ENCODE measurements at places on chromosomes 12 and 14.

GRCh38 chr12:969821-970220, 20.3 kb upstream of the RAD52 start:
- DNase-seq: no peak

DNA sequence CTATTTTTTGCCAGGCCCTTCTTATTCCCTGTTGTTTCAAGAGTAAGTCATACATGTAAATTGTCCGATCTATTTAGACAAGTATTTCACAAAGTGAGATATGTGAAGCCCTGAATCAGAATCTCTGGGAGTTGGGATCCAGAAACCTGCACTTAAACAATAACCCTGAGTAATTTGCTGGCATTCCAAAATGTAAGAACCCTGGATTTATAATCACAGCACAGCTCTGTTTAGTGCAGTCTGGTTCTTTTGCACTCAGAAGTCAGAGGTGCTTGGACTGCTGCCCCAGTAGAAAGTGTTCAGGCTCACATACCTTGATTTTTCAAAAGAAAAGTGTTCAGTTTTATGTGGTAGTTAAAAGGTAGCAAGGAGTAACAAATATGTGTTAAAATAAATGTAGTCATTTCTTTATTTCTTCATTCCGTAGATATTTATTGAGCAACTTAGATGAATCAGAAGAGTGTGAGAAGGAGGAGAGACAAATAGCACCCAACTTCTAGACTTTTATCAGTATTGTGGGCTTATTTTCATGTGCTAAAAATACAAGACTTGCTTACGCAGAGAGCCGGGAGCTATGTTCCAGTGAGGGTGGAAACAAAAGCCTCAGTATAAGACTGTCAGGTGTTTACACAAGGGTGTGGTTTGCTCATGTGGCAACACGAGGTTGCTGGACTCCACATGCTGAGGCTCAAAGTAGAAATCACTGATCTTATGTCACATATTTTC, 70.1 kb downstream of the SYNE2 start:
- DNase-seq: no peak

GRCh38 chr12:104345234-104346066, 41.9 kb downstream of the EID3 start:
- DNase-seq: no peak

GRCh38 chr12:92942905-92943304, 13.8 kb upstream of the EEA1 start:
- DNase-seq: no peak

GRCh38 chr12:15818418-15818817, 29.2 kb upstream of the EPS8 start:
- DNase-seq: no peak

GRCh38 chr14:22448905-22449599, 140.0 kb downstream of the DAD1 start:
- DNase-seq: no peak

DNA sequence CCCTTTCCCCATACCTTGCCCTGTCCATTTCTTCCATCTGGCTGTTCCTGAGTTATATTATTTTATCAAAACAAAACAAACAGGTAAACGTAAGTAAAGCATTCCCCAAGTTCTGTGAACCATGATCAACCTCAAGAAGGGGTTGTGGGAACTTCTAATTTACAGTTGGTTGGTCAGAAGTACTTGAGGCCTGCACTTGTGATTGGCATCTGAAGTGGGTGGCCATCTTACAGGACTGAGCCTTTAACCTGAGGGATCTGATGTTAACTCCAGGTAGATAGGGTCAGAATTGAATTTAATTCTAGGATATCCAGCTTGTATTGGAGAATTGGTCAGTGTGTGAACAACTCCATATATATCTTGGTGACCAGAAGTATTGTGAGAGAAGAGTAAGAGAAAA, 77.0 kb downstream of the DIO2 start:
- DNase-seq: no peak

- no peak for DNase-seq
Measured at GRCh38 chr14:52473557-52473956, 78.7 kb downstream of the TXNDC16 start.

DNA sequence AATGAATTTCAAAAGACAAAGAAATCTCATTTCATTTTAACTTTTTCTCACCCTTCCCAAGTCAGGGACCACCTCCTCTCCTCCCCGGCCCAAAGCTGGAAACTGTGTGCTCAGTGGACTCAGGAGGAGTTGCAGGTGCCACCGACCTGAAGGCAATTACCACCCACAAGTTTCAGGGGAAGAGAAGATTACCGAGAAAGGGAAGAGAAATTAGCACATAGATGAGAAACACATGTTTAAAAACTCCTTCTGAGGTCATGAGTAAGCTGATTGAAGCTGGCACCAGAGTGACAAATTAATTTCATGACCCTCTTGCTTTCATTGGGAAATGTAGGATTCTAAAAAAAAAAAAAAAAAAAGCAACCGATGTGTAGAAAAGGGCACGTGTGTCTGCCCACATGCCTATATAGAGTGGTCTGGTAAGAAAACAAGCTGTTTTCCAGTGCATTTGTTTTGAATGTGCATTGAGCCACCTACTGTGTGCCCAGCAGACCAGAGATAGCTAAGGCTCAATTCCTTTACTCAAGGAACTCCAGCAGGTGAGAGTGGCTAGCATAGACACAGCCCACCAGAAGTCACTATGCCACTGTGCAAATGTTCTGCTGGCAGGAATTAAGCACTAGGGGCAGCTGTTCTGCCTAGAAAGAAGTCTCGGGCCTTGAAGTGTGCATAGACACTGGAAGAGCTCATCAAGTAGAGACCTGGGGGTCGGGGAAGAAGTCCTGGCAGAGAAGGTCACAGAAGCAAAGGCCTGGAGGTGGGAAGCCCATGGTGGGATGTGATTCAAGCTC, 30.5 kb downstream of the DPF3 start:
- DNase-seq: no peak

GRCh38 chr12:55733021-55733555, 4.3 kb upstream of the CD63 start:
- no peak for DNase-seq

- no peak for DNase-seq
Measured at GRCh38 chr12:120489018-120489417, 6.9 kb upstream of the DYNLL1 start.

DNA sequence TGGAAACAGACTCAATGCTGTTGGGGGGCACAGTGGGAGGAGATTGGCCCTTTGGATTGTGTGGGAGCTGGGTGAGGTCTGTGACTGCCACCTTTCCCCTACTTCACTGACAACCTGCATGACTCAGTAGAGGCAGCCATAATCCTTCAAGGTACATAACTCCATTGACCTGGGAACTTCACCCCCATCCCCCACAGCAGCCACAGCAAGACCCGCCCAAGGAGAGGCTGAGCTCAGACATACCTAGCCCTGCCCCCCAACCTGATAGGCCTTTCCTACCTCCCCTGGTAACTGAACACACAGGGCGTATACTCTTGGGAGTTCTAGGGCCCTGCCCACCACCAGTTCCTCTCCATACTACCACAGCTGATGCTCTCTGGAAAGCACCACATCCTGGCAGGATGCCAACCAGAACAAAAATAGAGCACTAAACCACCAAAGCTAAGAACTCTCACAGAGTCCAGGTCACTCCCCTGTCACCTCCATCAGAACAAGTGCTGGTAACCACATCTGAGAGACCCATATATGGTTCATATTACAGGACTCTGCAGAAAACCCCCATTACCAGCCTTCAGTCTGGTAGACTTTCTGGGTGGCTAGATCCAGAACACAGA, 703.9 kb downstream of the FSCB start:
- no peak for DNase-seq
